ENCODE measurements at places on chromosomes 2 and 18. TPM values are rescaled to one million over a fixed set of nuclear protein-coding genes. Genes with fewer than 3 reads are reported as not detected.

The IKZF2 gene
- total RNA-seq = 4.2 TPM

The SATB2 gene
- 0.13 TPM for total RNA-seq

The VWC2L gene
- not detected for total RNA-seq

The MARCHF7 gene
- 98.0 TPM for total RNA-seq

The UPP2 gene
- not detected for total RNA-seq

The TFCP2L1 gene
- total RNA-seq = 0.08 TPM

The ACTG2 gene
- not detected for total RNA-seq

- H3K27ac ChIP-seq = no peak overlapping the region
- H3K4me3 ChIP-seq = no peak overlapping the region
- DNase-seq = no peak
- no peaks in the 10 kb centered on the region for H3K36me3 ChIP-seq
Measured at GRCh38 chr2:27711804-27712203, 48.1 kb downstream of the SLC4A1AP start.

The LBX2 gene
- total RNA-seq = 1.2 TPM

- peak overlapping the region; percentile 93 for H3K27ac ChIP-seq
- H3K4me1 ChIP-seq = peaks cover 28% of the 10 kb centered on the region
- DNase-seq = no peak
- no peaks in the 10 kb centered on the region for H3K27me3 ChIP-seq
- H3K4me3 ChIP-seq = peak overlapping the region; percentile 75
- H3K36me3 ChIP-seq = no peaks in the 10 kb centered on the region
Measured at GRCh38 chr2:177551989-177552421, 159.4 kb downstream of the AGPS start.

The POTEJ gene
- not detected for total RNA-seq

The TTC27 gene
- 12.7 TPM for total RNA-seq

The LONRF2 gene
- 0.10 TPM for total RNA-seq

The KCNK3 gene
- total RNA-seq = not detected

DNA sequence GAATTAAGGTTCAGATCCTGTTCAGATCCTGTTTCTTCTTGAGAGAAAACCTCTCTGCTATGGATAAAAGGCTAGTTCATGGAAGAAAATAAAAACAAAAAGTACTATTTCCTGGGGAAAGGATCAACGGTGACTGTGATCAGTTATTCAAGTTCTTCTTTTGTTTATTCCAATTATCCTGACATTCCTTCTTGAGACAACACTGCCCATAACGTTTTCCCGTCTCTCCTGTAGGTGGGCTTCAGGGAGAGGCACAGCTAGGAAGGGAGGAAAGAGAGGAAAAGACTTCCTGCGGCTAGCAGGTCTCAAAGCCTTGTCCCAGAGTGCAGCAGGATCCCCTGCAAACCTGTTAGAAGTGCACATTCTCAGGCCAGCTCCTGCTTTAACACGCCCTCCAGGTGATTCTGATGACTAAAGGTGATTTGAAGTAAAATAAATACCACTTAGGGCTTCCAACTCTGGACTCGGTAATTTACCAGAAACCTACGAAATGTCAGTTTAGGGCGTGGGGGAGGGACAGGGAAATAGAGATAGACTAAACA lies 4.5 kb upstream of the FHL2 start:
- H3K27me3 ChIP-seq = peaks cover 34% of the 10 kb centered on the region
- no peak overlapping the region for H3K4me3 ChIP-seq
- no peak for DNase-seq
- no peak overlapping the region for H3K27ac ChIP-seq
- H3K36me3 ChIP-seq = no peaks in the 10 kb centered on the region
- peaks cover 3% of the 10 kb centered on the region for H3K4me1 ChIP-seq

The EMILIN1 gene
- total RNA-seq = 0.70 TPM

DNA sequence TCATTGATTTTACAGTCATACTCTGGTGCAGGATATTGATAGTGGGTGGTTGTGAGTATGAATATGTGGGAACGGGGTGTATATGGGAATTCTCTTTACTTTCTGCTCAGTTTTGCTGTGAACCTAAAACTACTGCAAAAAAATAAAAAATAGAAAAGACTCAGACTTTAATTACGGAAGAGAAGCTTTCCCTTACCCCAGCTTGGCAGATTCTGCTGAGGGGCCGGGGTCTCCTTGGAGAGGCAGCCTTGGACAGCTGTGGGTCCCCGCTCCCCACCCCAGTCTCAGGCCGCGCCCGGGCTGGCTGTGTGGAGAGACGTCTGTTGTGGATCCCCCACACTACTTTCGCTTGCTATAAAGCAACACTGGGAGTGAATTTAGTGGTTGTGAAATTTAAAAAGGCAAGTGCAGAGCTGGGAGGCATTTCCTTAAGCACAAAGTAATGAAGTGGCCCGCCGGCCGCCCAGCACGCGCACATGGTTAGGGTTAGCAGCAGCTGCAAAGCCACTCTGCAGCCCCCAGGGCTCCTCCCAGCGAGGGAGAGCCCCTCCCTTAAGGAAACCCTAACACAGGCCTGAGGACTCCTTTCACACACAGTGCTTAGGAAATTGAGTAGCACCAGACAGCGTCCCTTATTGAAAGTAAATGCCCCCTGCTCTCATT lies 102.4 kb downstream of the DDX1 start:
- H3K27ac ChIP-seq = no peak overlapping the region
- H3K4me1 ChIP-seq = no peaks in the 10 kb centered on the region
- H3K4me3 ChIP-seq = no peak overlapping the region
- DNase-seq = no peak
- no peaks in the 10 kb centered on the region for H3K27me3 ChIP-seq
- H3K36me3 ChIP-seq = no peaks in the 10 kb centered on the region

The ALLC gene
- total RNA-seq = not detected

DNA sequence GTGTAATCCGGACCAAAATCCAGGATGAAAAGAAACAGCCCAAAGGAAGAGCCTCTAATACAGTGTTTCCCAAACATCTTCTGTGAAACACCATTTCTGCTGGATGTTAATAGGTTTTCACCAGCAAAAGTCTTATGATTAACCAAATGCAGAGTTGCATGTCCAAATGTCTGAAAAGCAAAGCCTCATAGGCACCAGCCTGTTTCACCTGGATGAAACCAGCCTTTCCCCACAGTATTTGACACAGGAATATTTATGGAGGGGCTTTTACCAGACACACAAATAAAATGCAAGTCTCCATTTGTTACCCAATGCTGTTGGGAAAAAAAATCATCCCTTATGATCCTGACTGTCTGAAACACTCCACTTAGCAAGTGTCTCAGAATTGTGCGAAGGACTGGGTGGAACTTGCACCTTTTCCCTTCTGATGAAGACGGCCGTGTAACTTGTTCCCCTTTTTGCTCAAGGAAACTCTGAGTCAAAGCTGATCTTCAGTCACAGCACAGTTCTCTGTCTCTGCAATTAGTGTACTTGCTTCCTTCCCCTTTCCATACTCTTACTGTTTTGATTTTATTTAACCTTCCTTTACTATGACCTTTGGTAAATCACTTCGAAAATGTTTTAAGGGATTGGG lies 70.3 kb upstream of the IL1R2 start:
- H3K36me3 ChIP-seq = no peaks in the 10 kb centered on the region
- H3K4me3 ChIP-seq = no peak overlapping the region
- H3K27ac ChIP-seq = no peak overlapping the region
- H3K4me1 ChIP-seq = no peaks in the 10 kb centered on the region
- no peak for DNase-seq

DNA sequence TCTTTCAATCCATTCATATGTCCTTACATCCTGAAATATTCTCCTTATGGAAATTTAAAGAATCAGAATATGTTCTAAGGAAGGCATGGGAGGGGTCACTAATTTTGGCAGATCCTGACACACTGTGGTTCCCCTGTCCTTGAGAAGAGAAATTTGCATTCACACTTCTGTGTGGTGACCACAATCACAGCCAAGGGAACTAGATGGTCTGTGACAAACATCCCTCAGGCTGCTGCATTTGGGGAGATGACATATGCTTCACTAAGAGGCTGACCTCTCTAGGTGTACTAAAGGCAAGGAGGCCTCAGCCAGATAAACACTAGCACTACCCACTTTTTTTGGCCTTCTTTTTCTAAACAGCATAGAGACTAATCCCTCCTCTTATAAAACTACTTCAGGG lies 129.6 kb downstream of the MREG start:
- no peak overlapping the region for H3K27ac ChIP-seq
- DNase-seq = no peak
- H3K27me3 ChIP-seq = peaks cover 4% of the 10 kb centered on the region
- no peak overlapping the region for H3K4me3 ChIP-seq
- no peaks in the 10 kb centered on the region for H3K36me3 ChIP-seq
- no peaks in the 10 kb centered on the region for H3K4me1 ChIP-seq

- peaks cover 51% of the 10 kb centered on the region for H3K4me1 ChIP-seq
- peak overlapping the region; percentile 53 for H3K4me3 ChIP-seq
- DNase-seq = peak; percentile 40
Measured at GRCh38 chr2:151638191-151638933, 95.9 kb downstream of the NEB start.

DNA sequence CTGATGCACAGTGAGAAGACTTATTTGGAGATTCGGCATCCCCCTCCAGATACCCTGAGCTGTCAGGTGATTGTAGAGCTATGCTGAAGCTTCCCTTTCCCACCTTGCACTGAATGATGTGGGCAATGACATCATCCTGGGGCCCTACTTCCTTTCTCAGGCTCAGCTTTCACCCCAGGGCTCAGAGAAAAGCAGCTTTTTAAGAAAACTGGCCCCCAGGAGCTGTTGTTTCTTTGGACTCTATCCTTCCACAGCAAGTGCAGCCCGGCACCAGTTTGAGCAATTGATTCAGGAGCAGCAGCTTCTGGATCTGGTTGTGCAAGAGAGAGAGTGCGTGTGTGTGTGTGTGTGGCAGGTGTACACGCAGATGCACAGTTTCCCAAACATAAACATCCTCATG lies 251.3 kb downstream of the ANAPC1 start:
- H3K4me3 ChIP-seq = no peak overlapping the region
- DNase-seq = peak; percentile 45
- peaks cover 23% of the 10 kb centered on the region for H3K4me1 ChIP-seq
- H3K27ac ChIP-seq = peak overlapping the region; percentile 65

The HOXD12 gene
- not detected for total RNA-seq

- H3K27me3 ChIP-seq = no peaks in the 10 kb centered on the region
- DNase-seq = no peak
- H3K27ac ChIP-seq = no peak overlapping the region
Measured at GRCh38 chr2:36482576-36483214, 115.3 kb downstream of the FEZ2 start.

DNA sequence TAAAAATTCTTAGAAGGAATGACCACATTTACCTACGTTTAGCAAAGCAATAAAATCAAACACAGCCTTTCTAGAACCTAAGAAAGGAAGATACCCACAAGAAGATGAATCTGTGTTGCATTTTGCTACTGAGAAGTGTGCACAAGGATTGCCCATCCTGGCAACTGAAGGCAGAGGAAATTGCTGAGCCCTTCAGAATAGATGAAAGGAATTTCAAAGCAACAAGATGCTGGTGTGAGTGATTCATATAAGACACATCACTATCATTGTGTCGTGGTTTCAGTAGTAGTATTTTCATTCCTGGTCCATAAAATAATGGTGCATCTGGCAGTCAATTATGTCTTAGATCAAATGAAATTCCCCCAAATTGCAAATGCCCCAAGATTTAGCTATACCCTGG lies 48.4 kb upstream of the ANKRD44 start:
- H3K4me3 ChIP-seq = no peak overlapping the region
- peaks cover 11% of the 10 kb centered on the region for H3K4me1 ChIP-seq
- H3K27ac ChIP-seq = no peak overlapping the region
- H3K36me3 ChIP-seq = no peaks in the 10 kb centered on the region
- no peaks in the 10 kb centered on the region for H3K27me3 ChIP-seq

DNA sequence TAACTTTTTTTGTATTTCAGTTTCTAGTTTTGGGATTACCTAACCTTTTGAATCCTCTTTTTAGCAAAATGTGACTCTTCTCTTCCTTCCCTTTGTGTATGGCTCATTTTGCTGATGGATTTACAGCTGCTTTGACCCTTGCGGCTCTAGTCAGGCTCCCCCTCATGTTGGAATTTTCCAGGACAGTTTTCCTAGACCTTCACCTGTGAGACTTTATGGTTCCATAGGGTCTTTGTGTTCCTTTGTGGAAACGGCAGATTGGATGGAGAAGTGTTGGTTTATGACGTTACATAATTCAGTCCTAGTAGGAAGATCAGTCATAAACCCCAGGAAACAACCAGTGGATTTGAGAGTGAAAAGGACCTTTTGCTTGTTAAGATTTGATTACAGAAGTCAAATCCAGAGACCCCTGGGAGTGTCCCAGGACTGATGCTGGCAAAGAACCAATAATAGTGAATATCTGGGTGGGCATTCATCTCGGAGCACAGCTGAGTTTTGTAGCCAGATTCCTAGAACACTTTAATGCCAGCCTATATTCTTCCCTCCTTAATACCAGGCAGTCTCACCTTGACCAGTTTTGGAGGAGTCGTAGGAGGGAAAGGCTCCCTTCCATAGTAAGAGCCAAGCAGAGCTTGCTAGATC lies 42.7 kb downstream of the SOCS6 start:
- no peak overlapping the region for H3K4me3 ChIP-seq
- no peak overlapping the region for H3K27ac ChIP-seq
- DNase-seq = no peak
- no peaks in the 10 kb centered on the region for H3K27me3 ChIP-seq
- peaks cover 1% of the 10 kb centered on the region for H3K4me1 ChIP-seq

DNA sequence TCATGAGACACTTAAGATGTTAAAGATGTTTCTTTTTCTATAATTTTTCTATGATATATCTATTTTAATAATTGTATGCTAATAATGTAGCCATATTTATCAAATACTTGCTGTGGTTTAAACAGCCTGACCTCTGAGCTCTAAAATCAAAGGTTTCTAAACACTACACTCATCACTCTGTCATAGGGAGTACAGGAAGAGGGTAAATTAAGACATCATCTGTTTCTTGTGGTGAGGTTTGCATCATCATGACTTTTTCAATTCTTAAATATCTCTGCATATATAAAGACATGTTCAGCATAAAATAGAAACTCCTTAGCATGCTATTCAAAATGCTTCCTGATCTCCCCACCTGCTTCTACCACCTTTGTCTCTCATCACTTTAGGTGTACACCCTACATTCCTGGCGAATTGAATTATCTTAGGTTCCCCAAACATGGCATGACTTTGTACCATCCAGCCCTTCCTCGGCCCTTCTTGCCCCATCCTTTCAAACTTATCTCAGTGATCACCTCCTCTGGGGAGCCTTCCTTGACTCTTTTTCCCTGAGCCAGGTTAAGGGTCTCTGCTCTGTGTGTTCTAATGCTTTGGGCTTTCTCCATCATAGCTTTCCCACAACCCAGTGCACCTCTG lies 105.3 kb upstream of the TTN start:
- H3K27me3 ChIP-seq = peaks cover 5% of the 10 kb centered on the region
- no peaks in the 10 kb centered on the region for H3K36me3 ChIP-seq
- no peak overlapping the region for H3K27ac ChIP-seq
- DNase-seq = no peak
- H3K4me1 ChIP-seq = peaks cover 9% of the 10 kb centered on the region

The DUSP2 gene
- total RNA-seq = 40.8 TPM
